ENCODE measurements at places on chromosomes 13 and 19. TPM values are rescaled to one million over a fixed set of nuclear protein-coding genes. Genes with fewer than 3 reads are reported as not detected.
A peak's percentile ranks its signal among the peaks of the same experiment; 100 is the strongest.

Gene NOVA2
- 1.5 TPM for total RNA-seq

Gene ELAVL1
- total RNA-seq = 42.4 TPM

Gene UPK1A
- not detected for total RNA-seq

Gene ZNF726
- 9.1 TPM for total RNA-seq

Gene B9D2
- total RNA-seq = 10.1 TPM

Gene ZNF283
- 29.1 TPM for total RNA-seq

Gene C2CD4C
- 14.7 TPM for total RNA-seq

Gene DHPS
- 113 TPM for total RNA-seq

DNA sequence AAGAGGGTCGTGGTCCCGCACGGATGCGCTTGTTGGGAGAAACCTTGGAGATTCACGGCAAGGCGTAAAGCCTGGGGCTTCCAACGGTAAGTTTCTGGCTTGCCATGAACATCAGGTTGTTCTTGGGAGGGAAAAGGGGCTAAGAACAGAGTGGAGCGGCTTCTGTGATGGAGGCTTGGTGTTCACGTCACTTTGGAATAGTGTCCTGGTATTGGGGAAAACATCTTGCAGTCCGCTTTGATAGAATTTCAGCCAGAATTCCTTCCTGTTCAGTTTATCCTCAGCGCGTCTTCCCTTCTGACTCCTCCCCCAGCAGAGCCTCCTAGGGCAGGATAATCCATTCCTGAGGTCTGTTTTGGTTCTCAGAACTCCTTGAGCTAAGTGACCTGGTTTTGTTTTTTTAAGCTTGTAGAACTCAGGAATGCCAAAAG lies 2.0 kb downstream of the KCTD15 start:
- peak; percentile 61 for DNase-seq
- H3K27me3 ChIP-seq = no peaks in the 10 kb centered on the region
- H3K4me1 ChIP-seq = peaks cover 22% of the 10 kb centered on the region
- peak overlapping the region; percentile 56 for H3K4me3 ChIP-seq
- peak overlapping the region; percentile 98 for H3K27ac ChIP-seq

DNA sequence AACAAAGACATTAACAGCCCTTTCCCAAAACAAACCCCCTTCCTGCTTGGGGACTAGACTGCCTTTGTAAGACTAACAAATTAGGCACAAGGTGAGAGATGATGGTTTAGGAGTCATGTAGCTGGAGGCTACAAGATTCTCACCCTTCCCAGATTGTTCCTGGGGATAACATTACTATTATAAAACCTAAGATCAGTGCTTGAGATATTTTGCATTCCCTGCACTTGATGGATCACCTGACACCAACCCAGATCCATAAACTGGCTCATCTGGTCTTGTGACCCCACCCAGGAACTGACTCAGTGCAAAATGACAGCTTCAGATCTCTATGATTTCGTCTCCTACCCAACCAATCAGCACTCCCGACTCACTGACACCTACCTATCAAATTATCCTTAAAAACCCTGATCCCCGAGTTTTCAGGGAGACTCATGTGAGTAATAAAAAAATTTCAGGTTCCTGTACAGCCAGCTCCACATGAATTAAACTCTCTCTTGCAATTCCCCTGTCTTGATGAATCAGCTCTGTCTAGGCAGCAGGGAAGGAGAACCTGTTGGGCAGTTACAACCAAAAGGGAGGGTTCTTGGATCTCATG lies 2.4 kb upstream of the ZNF616 start:
- H3K36me3 ChIP-seq = no peaks in the 10 kb centered on the region
- H3K4me1 ChIP-seq = no peaks in the 10 kb centered on the region
- no peak for DNase-seq
- H3K27ac ChIP-seq = no peak overlapping the region
- H3K4me3 ChIP-seq = no peak overlapping the region

GRCh38 chr13:44715287-44716230 lies 139.4 kb upstream of the TSC22D1 start:
- H3K36me3 ChIP-seq = no peaks in the 10 kb centered on the region
- no peak overlapping the region for H3K27ac ChIP-seq
- no peak for DNase-seq
- H3K4me3 ChIP-seq = no peak overlapping the region
- H3K27me3 ChIP-seq = no peaks in the 10 kb centered on the region

DNA sequence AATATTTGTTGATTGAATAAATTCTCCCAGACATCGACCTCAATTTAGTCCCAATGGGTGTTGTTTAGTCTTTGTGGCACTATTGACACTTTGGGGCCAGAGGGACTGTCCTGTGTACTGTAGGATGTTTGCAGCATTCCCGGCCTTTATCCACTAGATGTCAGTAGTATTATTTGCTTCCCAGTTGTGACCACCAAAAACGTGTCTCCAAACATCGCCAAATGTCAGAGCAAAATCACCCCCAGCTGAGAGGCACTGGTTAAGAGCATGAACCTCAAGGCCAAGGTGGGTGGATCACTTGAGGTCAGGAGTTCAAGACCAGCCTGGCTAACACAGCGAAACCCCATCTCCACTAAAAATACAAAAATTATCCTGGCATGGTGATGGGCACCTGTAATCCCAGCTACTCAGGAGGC lies 15.4 kb downstream of the NLRP12 start:
- DNase-seq = no peak
- no peaks in the 10 kb centered on the region for H3K27me3 ChIP-seq
- H3K27ac ChIP-seq = no peak overlapping the region
- no peak overlapping the region for H3K4me3 ChIP-seq
- no peaks in the 10 kb centered on the region for H3K36me3 ChIP-seq
- H3K4me1 ChIP-seq = no peaks in the 10 kb centered on the region

GRCh38 chr13:55199134-55199533 lies 1941.6 kb upstream of the PRR20A start:
- no peak overlapping the region for H3K27ac ChIP-seq
- no peaks in the 10 kb centered on the region for H3K4me1 ChIP-seq
- no peaks in the 10 kb centered on the region for H3K27me3 ChIP-seq

DNA sequence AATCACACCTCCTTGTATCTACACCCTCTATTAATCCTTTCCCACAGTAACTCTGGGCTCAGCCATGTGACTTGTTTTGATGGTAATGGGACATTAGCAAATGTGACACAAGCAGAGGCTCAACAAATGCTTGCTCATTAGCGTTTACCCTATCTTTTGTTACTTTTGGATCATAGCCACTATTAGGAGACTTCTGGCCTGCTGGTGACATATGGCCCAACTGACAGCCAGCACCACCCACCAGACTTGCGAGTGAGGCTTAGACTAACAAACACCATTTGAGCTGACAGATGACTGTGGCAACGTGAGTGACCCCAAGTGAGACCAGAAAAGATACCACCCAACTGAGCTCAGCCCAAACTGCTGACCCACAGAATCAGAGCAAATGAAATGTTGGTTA lies 154.1 kb downstream of the OLFM4 start:
- H3K4me1 ChIP-seq = no peaks in the 10 kb centered on the region
- no peak overlapping the region for H3K4me3 ChIP-seq
- H3K36me3 ChIP-seq = no peaks in the 10 kb centered on the region
- no peaks in the 10 kb centered on the region for H3K27me3 ChIP-seq
- no peak overlapping the region for H3K27ac ChIP-seq
- DNase-seq = no peak

Data from thyroid gland (tissue), 4 donors.